Effector memory CD4-positive, alpha-beta T cell (primary cell): ENCODE measurements at places on chromosomes 2 and 18.

GRCh38 chr2:149544692-149545091, 42.9 kb downstream of the MMADHC start:
- no peak for DNase-seq

DNA sequence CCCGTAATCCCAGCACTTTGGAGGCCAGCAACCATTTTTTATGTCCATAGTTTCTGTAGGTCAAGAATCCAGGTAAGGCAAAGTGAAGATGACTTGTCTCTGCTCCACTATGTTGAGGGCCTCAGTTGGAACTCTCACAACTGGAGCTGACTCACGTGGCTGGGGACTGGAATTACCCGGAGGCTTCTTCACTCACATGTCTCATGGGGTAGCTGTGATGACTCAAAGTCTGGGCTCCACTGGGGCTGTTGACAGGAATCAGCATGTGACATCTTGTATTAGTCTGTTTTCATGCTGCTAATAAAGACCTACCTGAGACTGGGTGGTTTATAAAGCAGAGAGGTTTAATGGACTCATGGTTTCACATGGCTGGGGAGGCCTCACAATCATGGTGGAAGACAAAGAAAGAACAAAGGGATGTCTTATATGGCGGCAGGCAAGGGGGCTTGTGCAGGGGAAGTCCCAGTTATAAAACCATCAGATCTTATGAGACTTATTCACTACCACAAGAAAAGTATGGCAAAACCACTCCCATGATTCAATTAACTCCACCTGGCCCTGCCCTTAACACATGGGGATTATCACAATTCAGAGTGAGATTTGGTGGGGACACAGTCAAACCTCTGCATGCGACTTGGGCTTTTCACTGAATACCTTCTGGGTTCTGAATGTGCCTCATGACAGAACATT, 7.8 kb upstream of the PPP1R1C start:
- DNase-seq: no peak

DNA sequence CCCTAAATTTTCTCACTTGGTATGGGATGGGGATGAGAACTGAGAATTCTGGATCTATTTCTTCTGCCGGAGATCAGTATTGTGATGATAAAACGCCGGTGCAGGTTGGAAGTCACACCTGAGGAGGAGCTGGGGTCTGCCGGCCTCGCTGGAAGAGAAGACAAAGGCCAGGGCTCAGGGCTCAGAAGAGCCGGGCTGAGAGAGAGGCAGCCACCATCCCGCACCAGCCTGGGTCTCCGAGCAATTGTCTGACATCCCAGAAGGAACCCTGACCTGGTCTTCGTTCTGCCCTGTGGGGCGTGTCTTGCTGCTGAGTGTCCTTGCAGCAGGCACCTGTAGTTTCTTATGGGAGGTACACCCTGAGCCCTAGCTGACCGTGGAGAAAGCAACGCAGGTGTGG, 31.4 kb upstream of the SALL3 start:
- DNase-seq: no peak

GRCh38 chr2:42117923-42118753, 51.0 kb upstream of the EML4 start:
- no peak for DNase-seq

GRCh38 chr18:4450065-4450658, 4.9 kb downstream of the DLGAP1 start:
- DNase-seq: no peak
